Tibial artery (tissue), 4 donors: ENCODE measurements at places on chromosomes 3 and 15.

DNA sequence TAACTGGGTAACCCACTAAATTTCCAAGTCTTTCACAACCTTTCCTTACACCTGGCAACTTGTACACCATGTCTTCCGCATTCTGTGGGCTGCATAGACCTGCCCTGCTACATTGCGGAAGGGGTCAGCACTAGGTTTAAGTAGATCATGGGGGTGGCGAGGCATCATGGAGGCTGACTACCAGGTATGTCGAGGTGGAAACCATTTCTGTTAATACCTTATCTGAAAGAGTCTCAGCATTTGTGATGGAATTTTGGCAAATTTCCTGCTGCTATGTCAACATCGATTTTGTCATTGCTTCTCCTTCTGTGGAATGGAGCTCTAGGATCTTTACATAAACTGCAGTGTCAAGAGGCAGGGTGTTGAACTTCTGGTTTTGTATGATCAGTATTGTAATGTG is 187.2 kb downstream of the GHSR start:
- no peak for DNase-seq

GRCh38 chr3:11323813-11324212 is 51.6 kb downstream of the ATG7 start:
- DNase-seq: no peak

DNA sequence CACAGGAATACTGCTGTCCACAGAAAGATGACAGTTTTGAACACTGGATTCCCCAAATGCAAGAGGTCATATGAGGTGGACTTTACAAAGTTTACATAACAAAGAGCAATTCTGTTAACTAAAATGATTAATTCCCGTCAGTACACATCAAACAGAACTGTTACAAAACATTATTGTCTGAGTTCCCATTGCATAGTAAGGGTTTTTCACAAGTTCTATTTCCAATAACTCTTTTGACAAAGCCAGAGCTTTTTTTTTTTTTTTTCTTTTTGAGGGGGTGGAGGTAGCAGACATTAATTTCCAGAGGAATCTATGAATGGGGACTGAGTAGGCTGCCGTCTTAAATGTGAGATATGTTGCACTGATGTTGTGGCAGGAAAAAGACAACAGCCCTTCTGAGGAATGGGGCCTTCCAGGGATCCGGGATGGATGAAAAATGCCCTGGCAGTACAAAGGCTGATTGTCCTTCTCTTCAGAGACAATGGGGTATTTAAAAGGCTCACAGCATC is 178.1 kb upstream of the KBTBD8 start:
- DNase-seq: no peak

DNA sequence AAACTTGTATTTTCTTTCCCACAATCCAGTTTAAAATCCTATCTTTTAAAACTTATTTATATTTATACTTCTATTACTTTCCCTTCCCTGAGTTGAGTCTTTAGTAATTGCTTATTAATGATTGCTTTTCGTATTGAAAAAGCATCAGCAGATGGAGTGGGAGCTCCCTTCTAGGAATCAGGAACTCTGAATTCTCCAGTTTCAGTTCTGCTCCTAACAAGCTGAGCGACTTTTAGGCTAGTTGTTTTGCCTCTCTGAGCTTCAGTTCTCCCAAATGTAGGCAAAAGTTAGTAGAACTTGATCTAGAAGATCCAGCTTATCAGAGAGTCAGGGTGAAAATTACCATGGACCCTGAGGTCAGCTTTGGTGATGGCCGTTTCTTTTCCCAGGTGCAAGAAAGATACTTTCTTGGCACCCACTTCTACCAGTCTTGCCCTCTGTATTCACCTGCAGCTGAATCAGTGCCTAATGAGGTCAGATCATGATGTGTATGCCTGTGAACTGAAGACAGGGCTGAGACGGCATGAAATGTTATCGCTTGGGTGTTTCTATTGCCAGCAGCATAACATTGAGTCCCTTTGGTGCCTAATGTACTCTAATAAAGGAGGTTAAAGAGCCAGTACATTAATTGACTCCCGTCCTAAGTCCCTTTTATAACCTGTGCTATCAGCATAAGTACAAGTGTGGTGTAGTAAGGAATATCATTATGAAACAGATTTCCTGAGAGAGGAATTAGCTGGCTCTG is 194.5 kb upstream of the TBC1D5 start:
- no peak for DNase-seq

GRCh38 chr3:39850716-39851032 is 41.3 kb downstream of the MYRIP start:
- no peak for DNase-seq
